ENCODE measurements at places on chromosomes 1 and 21.

GRCh38 chr21:41501919-41502318 is 6.0 kb downstream of the TMPRSS2 start:
- no peak for DNase-seq

GRCh38 chr1:6025269-6026094 is 20.2 kb upstream of the KCNAB2 start:
- peak; percentile 22 for DNase-seq

DNA sequence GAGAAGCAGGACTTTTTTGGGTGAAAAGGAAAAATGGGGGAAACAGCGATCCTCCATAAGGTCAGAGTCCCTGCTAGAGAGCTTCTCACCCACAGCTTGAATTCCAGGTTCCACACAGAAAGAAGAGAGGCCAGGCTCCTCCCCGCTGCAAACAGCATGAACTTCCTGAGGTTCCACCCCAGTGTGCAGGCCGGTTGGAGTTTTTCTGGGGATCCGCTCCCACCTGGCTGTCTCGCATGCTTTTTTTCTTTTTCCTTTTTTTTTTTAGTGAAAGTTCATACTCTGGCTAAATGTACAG is 595.1 kb upstream of the ZP4 start:
- no peak for DNase-seq

DNA sequence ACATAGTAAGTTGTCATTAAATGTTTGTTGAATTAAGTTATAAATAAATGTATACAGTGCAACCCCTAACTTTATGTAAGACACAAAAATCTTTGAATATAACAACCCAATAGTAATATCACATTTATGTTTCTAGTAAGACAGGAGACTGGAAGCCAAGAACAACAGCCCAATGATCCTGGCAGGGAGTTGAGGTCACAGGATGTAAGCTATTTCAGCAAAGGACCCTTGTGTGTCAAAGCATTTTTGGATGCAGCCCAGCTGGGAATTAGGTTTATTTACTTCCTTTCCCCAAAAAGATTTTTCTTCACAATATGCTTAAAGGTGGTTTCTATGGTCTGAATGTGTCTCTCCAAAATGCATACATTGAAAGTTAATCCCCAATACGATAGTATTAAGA is 34.0 kb upstream of the ABCA4 start:
- no peak for DNase-seq

All from T-helper 2 cell treated with Interferon-gamma antibody and Interleukin-4, amounts not matched to agents 5 μg/mL and 100 μg/mL, for 36 hours (primary cell).